ENCODE measurements at places on chromosomes 1 and 21.

DNA sequence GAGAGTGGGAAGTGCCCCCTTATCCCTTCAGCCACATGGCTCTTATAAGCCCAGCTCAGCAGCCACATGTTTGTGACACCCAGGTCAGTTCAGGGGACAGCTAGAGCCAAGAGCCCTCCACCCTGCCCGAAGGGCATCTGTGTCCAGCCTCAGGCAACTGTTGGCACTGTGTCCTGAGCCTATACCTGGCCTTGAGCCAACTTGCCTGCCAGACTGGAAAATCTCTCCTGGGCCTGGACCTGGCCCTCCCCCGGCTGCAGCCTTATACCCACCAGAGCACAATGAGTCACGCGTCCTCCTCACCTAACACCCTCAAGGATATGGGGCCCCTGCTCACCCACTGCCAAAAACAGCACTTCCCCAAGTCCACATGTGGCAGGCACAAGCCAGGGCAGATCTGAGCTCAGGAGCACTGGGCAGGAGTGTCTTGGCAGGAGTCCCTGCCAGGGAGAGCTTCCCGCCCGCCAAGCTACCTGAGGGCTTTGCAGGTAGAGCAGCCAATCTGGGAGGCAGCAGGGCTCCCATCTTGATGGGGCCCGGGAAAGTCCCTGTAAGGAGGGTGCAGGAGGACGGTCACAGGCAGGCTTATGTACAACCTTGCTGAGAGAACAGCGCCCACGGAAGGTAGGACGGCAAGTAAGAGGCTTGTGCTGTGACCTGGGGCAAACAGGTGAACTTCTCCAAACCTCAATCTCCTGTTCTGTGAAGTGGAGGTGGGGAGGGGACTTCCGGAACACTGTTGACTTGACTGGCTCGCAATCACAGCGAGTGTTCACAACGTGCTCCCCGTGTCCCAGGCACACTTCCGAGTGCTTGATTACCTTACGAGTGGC is 19.8 kb upstream of the HSPG2 start:
- peak; percentile 56 for DNase-seq

GRCh38 chr1:234963180-234963903 is 165.3 kb downstream of the TOMM20 start:
- peak; percentile 92 for DNase-seq

GRCh38 chr1:152013664-152014237 is 20.1 kb upstream of the S100A10 start:
- peak; percentile 56 for DNase-seq

DNA sequence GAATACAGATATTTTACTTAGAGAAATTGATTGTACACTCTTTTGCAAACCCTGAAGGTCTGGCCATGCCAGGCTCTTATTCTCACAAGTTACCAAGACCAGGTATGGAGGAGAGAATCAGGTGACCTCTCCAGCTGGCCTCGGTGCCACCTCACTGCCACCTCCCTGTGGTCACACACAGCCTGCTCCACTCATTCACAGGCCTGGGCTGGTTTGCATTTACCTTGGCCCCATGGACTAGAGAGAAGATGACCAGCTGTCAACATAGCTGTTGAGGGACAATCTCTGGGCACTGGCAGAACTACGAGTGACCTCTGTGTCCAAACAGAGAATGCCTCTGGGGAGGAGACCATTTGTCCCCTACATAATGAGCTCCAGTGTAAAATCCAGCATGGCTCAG is 291.2 kb upstream of the RUNX1 start:
- DNase-seq: no peak

- DNase-seq: peak; percentile 15
Observed at GRCh38 chr1:208559597-208560329, 315.6 kb upstream of the PLXNA2 start.

- no peak for DNase-seq
Observed at GRCh38 chr1:221777431-221778072, 35.7 kb upstream of the DUSP10 start.

DNA sequence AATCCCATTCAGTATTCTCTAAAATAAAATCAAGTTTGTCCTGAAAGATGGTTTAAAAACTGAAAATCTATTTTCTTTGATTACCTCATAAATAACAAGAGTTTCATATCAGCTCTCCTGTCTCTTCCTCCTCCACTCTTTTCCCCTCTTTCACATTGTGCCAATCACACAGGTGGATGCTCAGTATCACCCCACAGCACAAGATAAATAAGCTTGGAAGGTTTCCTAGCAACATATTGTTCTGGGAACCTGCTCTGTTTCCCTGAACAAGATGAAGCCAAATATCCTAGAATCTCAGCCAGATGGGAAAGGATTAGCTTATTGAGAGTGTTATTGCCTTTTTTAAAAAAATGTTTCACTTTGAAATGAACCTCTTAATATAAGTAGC is 45.7 kb upstream of the CACYBP start:
- DNase-seq: no peak

- no peak for DNase-seq
Observed at GRCh38 chr21:38766987-38767722, 38.6 kb upstream of the ETS2 start.

- DNase-seq: no peak
Observed at GRCh38 chr1:76418531-76418930, 344.0 kb downstream of the ST6GALNAC3 start.

DNA sequence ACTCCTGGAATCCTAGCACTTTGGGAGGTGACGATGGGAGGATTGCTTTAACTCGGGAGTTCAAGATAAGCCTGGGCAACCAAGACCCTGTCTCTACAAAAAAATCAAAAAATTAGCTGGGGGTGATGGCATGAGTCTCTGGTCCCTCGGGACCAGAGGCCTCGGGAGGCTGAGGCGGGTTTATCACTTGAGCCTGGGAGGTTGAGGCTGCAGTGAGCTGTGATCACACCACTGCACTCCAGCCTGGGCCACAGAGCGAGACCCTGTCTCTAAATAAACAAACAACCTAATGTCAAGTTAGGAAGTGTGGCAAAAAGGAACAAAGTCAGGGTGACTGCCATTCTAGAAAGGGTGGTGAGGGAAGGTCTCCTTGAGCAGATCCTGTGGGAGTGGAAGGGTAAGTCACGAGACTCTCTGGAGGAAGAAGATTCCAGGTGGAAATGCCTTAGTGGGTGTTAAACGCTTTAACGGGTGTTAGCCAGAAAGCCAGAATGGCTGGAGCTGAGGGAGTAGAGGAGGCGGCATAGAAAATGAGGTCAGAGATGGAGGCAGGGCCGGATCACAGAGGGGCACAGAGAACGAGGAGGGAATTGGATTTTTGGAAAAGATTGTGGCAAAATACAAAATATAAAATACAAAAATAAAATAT is 62.2 kb upstream of the ATP5PO start:
- DNase-seq: no peak

GRCh38 chr1:221559911-221560310 is 182.0 kb downstream of the DUSP10 start:
- no peak for DNase-seq

DNA sequence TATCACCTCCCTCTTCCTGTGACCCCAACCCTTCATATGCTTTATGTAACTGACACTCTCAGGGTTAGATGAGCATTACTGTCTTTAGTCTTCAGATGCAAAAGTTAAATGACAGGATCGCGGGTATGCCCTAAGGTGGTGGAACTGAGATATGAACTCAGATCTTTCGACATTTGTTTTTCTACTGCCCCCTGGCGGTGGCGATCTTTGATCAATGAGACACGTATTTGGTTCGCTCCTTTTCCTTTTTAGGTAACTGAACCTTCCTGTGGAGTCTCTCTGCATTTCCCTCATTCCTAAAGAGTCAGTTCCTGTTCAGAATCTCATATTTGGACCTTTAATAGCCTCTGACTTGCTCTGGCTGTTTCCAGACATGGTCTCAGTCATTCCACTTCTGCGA is 47.8 kb upstream of the ZP4 start:
- DNase-seq: no peak

GRCh38 chr1:147624529-147624928 is 45.8 kb downstream of the ACP6 start:
- no peak for DNase-seq

- DNase-seq: no peak
Observed at GRCh38 chr1:99227056-99227897, 37.0 kb upstream of the PLPPR4 start.

DNA sequence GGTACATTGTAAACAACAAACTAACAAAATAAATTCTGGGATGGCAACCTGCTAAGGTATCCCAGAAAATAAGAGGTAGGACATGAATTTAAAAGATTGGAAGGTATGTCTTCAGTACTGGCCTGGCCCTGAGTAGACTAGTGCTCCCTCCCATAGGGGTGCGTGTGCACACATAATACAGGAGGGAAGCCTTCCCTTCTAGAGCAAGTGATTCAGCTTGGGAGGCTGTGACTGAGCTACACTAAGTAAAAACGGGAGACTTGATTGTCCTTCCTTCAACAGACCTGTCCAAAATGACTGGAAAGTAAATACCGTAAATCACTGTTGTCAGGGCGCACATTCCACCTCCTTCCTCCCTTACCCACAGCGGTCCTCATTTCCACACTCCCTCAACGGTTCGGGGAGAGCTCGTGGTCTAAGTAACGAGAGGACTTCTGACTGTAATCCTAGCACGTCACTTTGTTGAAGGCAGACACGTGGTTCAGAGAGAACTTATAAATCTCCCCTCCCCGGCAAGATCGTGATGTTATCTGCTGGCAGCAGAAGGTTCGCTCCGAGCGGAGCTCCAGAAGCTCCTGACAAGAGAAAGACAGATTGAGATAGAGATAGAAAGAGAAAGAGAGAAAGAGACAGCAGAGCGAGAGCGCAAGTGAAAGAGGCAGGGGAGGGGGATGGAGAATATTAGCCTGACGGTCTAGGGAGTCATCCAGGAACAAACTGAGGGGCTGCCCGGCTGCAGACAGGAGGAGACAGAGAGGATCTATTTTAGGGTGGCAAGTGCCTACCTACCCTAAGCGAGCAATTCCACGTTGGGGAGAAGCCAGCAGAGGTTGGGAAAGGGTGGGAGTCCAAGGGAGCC is at the start of gene TGFB2:
TGFB2 (plus strand) TSS at position 523 of the 859 bp plus-strand sequence. CDS start 1,366 bp downstream, outside the sequence.
- DNase-seq: peak; percentile 86

DNA sequence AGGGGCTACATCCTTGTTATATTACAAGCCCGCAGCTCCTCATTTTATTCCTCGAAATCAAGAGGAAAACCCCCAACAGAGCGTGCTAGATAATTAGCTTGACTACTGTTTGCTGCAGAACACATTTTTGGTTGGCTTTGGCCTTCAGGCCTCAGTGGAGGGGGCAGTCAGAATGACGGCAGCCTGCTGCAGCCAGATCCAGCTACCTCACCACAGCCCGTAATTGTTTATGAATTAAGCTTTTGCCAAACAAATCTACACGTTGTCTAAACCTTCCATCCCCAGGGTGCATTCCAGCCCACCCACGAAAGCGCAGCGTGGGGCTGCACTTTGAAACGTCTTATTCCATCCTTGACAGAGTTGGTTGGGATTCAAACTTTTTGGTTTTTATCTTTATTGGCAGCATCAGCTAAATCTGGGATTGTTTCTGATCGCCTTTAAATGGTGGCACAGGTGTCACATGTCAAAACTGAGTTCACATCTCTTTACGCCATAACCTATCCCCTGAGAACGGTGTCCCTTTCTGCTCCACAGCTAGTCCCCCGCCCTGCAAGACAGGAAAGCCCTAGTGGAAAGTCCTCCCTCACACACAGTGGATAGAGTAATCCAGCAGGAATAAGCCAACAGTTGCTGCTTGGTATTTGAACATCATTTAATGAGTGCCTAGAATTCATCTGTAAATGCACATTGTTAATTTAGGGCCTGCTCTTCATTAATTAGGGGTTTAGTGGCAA is 195.5 kb downstream of the LMO4 start:
- DNase-seq: no peak

DNA sequence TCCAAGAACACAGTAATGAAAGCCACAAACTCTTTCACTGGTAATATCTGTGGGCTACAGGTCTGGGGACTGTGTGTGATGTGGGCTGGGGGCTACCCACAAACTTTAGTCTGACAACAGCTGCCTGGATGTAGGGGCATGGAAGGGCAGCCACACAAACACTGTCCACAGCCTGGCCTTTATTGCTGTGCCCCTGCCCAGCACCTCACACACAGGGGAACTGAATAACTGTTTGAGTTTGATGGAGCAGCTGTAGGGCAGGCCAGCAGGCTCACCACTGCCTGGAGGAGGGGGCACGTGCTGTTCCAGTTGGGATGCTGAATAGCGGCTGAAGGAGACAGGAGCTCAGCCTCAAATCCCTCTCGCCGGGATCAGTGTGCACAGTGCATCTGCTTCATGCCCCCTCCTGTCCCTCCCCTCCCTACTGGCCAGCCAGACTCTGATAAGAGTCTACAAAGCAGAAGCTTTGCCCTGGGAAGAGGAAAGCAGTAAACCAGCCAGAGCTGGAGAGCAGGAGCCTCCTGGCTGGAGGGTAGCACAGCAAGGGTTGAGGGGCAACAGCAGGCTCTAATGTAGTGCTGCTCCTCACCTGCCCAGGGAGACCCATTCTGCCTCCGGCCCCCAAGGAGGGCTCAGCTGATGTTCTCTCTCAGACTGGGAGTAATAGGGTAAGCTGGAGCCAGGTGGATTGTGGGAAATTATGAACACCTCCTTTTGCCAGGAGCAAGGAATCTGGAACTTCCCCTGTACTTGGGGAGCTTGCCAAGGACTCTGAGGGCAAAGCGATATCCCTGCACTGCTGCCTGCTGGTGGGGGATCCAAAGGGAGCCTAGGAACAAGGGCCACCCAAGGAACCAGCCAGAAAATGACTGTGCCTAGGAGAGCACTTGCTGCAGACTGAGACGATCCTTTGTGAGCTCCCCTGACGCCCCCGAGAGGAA is 70.2 kb upstream of the GOLT1A start:
- no peak for DNase-seq

DNA sequence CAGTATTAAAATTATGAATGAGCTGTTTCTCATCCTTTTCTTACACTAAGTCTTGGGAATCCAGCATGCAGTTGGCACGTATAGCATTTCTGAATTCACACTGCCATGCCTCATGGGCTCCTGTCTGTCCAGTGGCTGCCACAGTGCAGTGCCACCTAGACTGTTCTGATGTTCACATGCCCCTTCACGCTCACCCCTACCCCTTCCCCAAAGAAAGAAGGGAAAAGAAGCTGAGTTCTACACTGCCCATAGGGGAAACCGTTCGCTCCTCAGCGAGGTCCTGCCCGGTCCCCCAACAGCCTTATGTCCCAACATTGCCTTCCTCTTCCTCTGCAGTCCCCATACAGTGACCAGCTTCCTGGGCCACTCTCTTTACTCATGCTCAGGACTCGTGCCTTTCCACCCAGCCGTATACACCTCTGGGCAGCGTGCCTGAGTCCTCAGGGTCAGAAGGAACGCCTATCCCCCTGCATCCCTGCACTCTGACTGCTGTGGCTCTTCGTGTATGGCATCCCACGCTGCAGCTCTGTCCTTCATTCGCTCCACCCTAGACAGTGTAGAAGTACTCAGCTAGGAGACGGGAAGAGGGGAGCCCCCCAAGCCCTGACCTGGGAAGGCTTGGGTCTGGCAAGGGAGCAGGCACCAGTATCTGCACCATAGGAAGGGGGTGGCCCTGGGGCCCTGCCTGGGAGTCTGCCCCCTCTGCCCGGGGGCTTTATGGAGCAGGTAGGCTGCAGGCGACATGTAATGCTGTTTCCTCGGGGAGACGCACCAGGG is 24.1 kb upstream of the ARF1 start:
- DNase-seq: no peak

DNA sequence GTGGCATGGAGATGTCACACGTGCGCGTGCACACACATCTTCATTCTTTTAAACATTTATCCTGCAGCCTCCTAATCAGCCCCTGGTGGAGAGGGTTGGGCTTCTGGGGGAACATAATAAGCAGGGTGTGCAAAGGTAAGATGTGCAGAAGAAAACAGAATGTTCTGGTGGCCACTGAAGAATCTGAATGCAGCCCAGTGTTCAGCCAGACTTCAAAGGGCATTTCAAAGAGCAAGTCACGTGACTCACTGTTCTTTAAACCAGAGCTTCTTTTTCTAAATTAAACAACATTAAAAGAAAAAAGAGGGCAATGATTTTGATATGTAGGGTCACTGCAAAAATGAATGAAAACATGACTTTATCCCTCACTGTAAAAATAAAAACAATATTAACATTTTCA is 89.8 kb downstream of the ABCA4 start:
- no peak for DNase-seq

All from EL (cell line).